GM12865 (cell line): ENCODE measurements at places on chromosomes 2 and 18.

DNA sequence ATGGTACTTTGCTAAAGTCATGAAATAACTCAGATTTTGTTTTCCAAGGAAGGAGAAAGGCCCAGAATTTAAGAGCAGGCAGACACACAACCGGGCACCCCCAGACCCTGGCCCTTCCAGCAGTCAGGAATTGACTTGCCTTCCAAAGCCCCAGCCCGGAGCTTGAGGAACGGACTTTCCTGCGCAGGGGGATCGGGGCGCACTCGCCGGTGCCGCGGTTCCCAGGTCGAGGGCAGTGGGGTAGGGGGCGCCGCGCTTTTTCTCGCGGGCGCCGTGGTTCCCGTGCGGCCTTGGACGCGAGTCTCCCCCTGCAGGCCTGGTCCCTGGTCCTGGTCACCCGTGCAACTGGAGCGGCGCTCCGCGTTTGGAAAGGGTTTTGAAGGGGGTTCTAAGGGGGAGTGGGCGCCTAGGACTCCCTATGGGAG is 1.2 kb downstream of the ZNF236 start:
- peak; percentile 60 for DNase-seq

- DNase-seq, result peak; percentile 3
These were observed 347.2 kb upstream of the DLGAP1 start for GRCh38 chr18:4802296-4802695.

- DNase-seq, result no peak
These were observed 113.4 kb downstream of the GORASP2 start for GRCh38 chr2:171042253-171042969.

- no peak for DNase-seq
These were observed 623.9 kb downstream of the NYAP2 start for GRCh38 chr2:226023383-226023782.

DNA sequence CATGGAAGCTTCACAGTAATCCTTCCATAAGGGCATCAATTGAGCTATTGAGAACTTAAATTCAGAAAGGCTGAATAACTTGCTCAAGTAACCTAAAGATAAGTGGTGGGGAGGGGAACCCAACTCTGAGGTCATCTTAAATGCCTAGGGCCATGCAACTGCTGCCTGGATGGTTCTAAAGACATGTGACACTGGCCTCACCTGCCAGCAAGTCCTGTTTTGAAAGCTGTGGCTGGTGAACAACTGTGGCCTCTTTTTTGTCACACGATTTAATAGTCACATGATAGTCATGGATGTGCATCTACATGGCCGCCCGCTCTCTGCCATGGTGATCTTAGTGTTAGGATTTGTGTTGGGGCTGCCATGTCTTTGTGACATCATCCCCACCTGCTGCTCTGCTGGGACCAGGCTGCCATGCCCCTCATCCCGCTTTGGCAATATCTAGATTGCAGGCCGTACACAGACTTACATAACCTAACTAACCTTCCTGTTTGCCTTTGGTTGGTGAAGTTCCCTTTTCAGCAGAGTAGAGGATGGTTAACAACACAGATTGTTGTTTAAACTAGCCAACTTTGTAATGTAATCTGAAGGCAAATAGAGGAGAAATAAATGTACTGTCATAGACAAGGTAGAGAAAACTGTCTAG is 177.9 kb upstream of the SH3BP4 start:
- no peak for DNase-seq

GRCh38 chr2:85503168-85503850 is 35.7 kb upstream of the MAT2A start:
- no peak for DNase-seq

- no peak for DNase-seq
These were observed 30.6 kb downstream of the CYB5A start for GRCh38 chr18:74261053-74261713.

- DNase-seq, result peak; percentile 62
These were observed 14.2 kb downstream of the NAGK start for GRCh38 chr2:71082402-71083252.

DNA sequence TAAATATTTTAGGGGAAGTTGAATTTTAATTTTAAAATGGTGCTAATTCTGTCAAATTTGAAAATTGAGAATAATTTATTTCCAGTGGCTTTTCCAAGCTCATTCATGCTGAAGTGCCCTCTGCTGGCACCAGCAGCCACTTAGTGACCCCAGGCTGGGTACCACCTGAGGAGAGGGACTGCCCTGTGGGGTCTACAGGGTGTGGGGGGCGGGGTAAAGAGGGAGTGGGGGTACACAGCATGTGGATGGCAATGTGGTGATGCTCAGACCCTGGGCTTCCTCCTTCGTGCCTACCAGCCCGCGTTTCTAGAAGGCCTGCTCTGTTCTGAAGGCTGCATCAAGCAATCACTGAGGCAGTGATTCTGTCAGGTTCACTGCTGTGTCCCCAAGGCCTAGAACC is 45.1 kb upstream of the SCLY start:
- no peak for DNase-seq

- no peak for DNase-seq
These were observed 87.7 kb downstream of the SH3YL1 start for GRCh38 chr2:175880-176820.

GRCh38 chr2:183179156-183179555 is 54.9 kb downstream of the NUP35 start:
- DNase-seq, result peak; percentile 10

DNA sequence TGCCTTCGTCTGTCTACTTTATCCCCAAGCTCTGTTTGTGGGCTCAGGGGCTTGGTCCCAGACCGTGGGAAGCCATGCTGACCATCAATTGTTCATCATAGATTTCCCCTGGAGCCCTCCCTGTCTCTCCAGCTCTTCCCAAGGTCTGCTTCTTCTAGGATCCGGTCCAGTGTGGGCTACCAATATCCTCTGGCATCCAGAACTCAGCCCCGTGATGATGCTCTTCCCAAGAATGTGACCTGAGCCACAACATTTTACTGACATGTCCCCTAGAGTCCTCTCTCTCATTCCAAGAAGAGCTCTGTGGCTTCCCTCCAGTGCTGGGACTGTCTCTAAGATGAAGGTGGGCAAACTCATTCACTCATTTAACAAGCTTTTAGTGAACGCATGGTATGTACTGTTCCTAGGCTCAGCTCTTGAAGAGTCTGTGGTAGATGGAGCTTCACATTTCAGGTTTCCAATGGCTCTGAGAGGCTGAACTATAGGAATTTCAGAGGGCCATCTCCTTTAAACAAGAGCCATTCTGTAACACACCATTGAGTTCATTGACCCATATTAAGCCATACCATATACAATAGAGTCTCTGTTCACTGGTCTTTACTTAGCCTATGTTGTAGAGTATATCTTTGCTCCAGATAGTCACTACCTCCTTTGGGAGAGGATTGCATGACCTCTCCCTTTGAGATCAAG is 142.0 kb upstream of the APCDD1 start:
- no peak for DNase-seq

- no peak for DNase-seq
These were observed 392.7 kb upstream of the FANCL start for GRCh38 chr2:58633613-58634365.

DNA sequence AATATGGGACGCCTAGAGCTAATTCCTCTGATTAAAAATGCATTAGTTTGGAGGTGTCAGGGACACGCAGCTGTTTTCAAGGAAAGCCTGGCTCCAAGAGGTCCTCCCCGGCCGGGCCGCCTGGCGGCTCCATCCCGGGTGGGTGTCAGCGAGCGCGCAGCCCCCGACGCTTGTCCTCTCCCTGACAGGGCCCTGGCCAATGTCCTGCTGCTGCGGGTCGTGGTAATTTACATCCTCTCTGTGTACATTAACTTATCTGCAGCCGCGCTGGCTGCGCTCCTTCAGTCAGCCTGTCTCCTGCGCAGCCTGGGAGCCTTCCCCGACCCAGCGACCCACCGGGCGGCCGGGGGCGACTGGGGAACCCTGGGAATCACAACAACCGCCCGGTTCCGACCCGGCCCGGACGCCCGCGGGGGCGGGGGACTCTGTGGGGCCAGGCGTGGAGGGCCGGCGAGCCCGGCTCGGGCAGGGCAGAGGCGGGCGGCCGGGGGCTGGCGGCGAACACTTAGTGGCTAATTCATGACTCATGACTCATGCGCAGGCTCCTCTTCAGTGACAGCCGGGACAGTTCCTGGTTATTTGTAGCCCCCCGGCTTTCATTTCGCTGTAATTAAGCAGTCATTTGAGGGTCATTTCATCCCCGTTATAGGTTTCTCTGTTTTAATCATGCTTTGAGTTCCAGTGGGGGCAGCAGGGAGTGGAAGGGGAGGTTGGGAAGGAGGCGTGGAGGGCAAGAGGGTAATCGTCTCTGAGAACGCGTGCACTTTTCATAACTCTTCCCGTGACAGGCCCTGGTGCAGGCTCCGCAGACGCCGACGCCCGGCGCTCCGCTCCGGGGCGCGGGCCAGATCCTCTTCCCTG is 141.9 kb upstream of the CTAGE1 start:
- no peak for DNase-seq

GRCh38 chr2:236085647-236086046 is 82.5 kb downstream of the GBX2 start:
- DNase-seq, result no peak

DNA sequence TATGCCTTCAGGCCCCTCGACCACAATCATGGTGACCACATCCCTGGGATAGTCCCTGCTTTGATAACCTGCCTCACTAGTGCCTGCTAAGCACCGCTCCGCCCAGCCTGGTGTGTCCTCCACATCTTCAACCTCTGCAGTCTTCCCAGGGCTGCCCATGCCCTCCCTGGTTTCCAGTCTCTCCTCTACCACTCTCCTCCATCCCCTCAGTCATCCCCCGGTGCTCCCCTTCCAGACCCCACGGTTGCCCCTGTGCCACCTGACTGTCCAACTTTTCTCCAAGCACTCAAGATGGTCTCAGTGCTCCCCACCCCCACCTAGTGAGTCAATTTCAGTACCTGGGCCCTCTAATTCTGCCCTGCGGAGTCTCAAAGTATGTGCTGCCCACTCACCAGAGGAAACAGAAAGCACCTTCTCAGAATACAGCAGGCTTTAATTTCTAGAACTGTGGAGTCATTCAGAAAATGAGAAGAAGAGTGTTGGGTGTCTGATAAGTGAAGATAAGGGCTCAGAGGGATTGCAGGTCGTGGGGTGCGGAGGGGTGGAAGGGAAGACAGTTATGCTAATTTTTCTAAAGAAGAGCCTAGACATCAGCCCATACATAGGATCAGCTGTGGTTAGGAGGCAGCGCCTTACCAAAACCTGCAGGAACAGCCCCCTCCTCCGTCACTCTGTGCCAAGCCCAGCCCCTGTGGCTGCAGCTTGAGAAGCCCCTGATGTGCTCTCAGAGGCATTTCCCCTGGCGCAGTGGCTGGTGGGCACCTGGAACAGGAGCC is 53.6 kb upstream of the CAB39 start:
- peak; percentile 89 for DNase-seq

DNA sequence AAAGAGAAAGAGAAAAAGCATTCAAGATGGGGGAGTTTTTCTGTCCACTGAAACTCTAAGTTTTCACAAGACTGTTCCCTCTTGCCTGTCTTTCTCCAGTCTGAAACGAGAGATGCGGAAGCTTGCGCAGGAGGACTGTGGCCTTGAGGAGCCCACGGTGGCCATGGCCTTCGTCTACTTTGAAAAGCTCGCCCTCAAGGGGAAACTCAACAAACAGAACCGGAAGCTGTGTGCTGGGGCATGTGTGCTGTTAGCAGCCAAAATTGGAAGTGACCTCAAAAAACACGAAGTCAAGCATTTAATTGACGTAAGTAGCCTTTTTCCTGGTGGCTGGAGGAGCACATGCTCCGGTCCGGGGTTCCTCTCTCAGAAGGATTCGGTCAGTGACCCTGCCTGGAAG is 118.3 kb downstream of the CABLES1 start:
- no peak for DNase-seq

GRCh38 chr18:68991286-68991685 is 193.4 kb downstream of the CCDC102B start:
- no peak for DNase-seq

DNA sequence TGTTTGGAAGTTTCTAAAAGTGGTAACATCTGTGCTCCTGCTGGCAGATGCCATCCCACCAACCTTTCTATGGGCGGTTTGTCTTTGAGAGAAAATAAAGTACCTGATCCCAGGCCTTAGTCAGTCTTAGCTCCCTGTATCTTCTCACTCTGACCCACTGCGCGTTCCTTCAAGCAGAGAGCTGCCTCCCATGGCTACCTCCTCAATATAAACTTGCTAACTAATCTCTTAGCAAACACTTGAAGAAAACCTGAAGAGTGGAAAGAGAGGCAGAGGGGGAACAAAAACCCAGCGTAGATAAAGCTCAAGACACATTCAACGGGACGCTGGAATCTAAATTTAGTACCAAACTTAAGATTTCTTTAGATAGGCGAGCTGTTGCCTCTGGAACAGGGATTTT is 17.6 kb downstream of the ZEB2 start:
- no peak for DNase-seq

GRCh38 chr18:34942975-34943374 is 98.2 kb upstream of the MAPRE2 start:
- DNase-seq, result no peak
